HT-29 (cell line): ENCODE measurements at places on chromosomes 6 and 20. TPM values are rescaled to one million over a fixed set of nuclear protein-coding genes. Genes with fewer than 3 reads are reported as not detected.

Gene LPIN3
- 8.9 and 11.2 TPM in 2 replicates for total RNA-seq

Gene SLC13A3
- total RNA-seq, result not detected in 2 replicates

Gene BPIFB4
- not detected in 2 replicates for total RNA-seq

Gene ADISSP
- total RNA-seq, result 137 TPM in 2 replicates

Gene CST4
- 0.25 TPM in 1 of 2 replicates, not detected in the other for total RNA-seq

Gene PTGIS
- total RNA-seq, result not detected in 2 replicates

Gene TRIM39
- 13.6 and 15.0 TPM in 2 replicates for total RNA-seq

Gene PPIL6
- 0.48 and 0.50 TPM in 2 replicates for total RNA-seq

Gene CTCFL
- not detected in 2 replicates for total RNA-seq

Gene ZNF165
- total RNA-seq, result 4.4 and 5.2 TPM in 2 replicates
